Fibroblast of skin of scalp (primary cell): ENCODE measurements at places on chromosomes 4 and X.
A peak's percentile ranks its signal among the peaks of the same experiment; 100 is the strongest.

- peak; percentile 36 for DNase-seq
Observed at GRCh38 chrX:149570668-149571067, 16.6 kb downstream of the MAGEA9B start.

DNA sequence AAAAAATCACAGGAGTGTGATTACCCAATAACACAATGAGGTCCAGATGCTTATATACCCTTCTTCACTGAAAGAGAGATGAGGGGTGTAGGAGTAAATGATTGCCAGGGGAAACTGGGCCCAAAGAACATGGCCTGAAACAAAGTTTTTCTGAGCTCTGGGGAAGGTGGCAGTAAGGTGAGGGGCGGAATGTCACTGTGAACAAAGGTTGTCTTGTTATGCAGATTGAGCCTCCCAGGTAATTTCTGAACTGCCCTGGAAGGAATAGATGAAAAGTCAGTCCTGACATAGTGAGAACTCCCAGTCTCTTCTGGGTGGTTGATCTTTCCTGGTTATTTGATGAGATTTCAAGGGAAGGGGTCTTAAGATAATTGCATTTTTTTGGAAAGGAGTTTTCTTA, 2.5 kb upstream of the TMEM47 start:
- DNase-seq: no peak

DNA sequence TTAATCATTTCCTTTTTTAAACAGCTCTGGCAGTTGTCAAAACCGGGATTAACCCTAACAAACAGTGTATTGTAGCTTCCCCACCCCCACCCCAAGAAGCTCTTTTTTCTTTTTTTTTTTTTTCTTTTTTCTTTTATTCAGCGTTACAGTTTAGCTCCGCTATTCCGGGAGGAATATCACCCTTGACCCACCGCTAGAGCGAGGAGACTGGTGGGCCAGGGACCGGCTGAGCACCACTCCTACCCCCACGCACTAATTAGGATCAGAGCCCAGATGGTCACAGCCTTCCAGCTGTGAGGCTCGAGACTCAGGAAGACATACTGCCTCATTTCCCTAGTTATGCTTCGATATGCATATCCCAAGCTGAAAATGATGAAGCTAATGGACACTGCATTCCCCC, 2.0 kb downstream of the PARM1 start:
- no peak for DNase-seq

GRCh38 chr4:57125996-57126395, 15.8 kb upstream of the IGFBP7 start:
- DNase-seq: no peak

DNA sequence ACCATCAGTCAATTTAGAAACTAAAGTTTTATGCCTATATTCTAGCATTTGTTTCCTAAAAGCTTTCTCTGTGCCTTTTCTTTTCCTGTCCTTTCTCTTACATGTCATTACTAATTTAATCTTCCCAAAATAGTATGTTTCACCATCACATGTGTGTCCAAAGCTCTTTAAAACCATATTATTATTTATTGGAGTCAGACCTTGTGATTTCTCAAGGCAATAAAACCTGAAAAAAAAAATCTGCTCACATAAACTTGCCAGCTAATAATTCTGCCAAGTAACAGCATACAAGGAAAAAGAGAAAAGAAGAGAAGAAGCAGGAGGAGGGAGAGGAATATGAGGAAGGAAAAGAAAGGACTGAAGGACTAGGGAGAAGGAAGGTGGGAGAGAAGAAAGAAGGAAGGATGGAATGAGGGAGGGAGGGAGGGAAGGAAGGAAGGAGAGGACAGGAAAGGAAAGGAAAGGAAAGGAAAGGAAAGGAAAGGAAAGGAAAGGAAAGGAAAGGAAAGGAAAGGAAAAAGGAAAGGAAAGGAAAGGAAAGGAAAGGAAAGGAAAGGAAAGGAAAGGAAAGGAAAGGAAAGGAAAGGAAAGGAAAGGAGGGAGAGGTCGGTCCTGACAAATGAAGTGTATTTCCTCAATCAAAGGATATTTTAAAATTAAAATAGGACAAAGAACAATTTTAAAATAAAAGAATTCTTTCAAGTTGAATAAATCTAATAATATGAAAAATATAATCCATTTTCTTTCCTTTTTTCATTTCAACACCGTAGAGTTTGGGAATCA, 57.4 kb downstream of the ANTXR2 start:
- DNase-seq: no peak

DNA sequence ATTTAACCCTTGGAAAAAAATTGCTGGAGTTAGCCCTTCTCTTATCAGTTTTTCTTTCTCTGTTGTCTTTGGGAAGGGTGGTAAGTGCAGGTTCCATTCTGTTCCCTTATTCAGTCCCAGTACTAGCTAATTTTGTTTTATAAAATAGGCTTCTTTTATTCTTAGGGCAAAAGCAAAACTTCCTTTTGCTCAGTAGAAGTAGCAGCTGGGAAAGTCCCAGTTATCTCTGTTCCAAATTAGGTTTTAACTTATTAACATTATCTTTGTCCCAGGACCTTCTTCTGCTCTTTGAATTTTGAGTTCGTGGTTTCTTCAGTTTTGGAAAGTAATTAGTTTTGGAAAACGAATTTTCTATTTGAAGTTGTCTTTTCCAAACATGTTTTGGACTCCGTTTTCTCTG, 61.1 kb downstream of the BANK1 start:
- DNase-seq: no peak

- DNase-seq: no peak
Observed at GRCh38 chr4:165569031-165569430, 190.2 kb downstream of the CPE start.

DNA sequence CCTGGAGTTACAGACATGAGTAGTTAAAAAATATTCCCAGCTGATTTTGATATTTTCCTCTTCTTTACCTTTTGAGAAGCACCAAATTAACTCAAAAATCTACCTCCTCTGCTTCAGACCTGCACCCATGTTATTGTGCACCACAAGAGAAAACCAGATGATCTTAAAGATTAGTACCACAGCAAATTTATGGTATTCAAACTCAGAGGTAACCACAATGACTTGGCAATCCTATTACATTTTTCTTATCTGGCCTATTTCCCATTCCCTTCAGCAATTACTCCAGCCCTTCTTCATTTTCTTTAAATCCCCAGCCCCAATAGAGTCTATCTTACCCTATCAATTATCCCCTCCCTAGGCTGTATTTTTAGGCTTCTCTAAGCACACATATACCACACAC, 535.1 kb downstream of the FAT4 start:
- peak; percentile 78 for DNase-seq

GRCh38 chr4:139988863-139989765, 164.9 kb downstream of the MAML3 start:
- peak; percentile 92 for DNase-seq

- no peak for DNase-seq
Observed at GRCh38 chr4:80390178-80390577, 54.6 kb downstream of the CFAP299 start.

- no peak for DNase-seq
Observed at GRCh38 chrX:44967221-44967620, 94.2 kb downstream of the KDM6A start.

DNA sequence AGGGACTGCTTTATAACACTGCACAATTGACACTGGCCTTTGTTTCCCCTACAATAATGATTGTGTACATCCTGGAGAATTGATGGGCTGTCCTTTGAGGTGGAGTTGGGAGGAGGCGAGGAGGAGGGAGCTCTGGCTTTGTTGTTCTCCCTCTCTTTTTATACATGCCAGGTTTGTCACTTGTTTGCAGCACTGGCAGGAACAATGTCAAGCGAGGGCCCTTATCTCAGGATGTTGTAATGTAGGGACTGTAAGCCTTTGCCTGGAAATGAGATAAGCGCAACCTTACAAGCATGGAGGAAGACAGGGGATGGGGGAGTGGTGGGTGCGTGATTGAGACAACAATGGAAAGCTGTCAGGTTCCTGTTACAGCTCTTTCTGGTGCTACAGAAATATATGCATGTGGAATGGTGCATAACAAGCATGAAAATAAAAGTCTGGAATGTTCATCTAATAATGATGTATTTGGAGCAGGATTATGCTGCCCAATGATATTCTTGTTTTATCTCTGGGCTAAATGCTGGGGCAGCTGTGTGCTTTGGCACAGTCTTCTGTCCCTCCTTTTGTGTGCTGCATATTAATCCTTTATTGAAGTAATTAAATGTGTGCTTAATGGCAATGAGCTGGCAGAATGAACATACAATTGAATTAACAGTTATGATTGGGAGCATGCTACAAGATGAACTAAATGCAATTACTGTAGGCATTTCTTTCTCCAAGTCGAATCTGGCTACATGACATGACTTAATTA, 294.4 kb downstream of the GPAT3 start:
- DNase-seq: no peak

DNA sequence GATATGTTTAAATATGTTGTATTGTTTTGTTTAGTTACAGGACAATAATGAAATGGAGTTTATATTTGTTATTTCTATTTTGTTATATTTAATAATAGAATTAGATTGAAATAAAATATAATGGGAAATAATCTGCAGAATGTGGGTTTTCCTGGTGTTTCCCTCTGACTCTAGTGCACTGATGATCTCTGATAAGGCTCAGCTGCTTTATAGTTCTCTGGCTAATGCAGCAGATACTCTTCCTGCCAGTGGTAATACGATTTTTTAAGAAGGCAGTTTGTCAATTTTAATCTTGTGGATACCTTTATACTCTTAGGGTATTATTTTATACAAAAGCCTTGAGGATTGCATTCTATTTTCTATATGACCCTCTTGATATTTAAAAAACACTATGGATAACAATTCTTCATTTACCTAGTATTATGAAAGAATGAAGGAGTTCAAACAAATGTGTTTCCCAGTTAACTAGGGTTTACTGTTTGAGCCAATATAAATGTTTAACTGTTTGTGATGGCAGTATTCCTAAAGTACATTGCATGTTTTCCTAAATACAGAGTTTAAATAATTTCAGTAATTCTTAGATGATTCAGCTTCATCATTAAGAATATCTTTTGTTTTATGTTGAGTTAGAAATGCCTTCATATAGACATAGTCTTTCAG, 26.9 kb downstream of the NUDT6 start:
- DNase-seq: no peak

- peak; percentile 3 for DNase-seq
Observed at GRCh38 chrX:132144061-132144460, 16.2 kb upstream of the FRMD7 start.

- no peak for DNase-seq
Observed at GRCh38 chrX:78665342-78665741, 6.2 kb upstream of the RTL3 start.

GRCh38 chrX:14936561-14936960, 63.3 kb downstream of the MOSPD2 start:
- peak; percentile 76 for DNase-seq

DNA sequence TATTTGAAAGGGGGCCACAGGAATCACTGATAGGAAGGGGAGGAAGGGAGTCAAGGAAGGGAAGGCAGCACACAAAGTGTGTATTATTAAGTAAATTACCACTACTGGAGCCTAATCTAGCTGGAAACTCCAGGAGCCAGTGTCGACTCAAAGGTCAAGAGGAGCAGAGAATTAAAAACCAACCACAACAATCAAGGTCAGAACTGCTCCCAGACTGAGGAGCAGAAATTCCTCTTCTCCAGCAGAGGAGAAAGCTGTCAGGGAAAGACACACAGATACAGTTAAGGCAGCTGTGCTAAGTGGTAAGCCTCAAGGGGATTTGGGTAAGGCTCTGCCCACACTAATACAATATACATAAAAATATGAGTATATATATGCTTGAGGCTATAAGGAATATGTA, 87.5 kb upstream of the PTPN13 start:
- no peak for DNase-seq

GRCh38 chr4:53060278-53060677, 198.2 kb downstream of the RASL11B start:
- DNase-seq: no peak

DNA sequence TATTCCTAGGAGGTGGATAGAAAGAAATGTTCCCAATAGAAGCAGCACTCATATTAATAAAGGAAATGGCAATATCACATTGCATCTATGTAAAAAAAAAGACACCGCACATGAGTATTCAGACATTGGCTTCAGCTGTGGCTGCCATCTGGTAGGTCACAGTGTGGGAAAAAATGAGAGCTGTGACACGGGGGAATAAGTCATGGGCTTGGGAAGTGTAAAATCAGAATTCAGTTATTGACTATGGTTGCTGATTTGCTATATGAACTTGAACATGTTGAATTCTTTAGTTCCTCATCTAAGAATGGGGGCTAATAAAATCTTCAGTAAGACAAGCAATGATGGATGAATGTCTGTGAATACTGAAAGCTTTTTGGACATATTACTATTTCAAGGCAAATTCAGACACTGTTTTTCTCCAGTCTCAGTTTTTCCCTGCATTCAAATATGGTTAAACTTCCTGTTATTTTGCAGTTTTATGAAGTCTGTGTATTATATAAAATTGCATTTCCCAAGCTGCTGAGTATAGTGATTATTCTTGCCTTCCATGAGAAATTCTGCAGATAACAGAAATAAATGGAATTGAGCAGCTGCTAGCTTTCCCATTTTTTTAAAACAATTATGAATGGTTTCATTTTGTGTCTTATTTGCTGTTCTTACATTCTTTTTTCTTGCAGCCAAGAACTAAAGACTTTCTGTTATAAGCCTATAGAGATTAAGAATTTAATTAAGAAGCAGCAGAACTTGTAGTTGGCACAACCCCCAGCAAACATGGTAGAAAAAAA, 221.0 kb downstream of the ANKRD50 start:
- no peak for DNase-seq

- no peak for DNase-seq
Observed at GRCh38 chrX:123834116-123834515, 25.7 kb upstream of the XIAP start.

DNA sequence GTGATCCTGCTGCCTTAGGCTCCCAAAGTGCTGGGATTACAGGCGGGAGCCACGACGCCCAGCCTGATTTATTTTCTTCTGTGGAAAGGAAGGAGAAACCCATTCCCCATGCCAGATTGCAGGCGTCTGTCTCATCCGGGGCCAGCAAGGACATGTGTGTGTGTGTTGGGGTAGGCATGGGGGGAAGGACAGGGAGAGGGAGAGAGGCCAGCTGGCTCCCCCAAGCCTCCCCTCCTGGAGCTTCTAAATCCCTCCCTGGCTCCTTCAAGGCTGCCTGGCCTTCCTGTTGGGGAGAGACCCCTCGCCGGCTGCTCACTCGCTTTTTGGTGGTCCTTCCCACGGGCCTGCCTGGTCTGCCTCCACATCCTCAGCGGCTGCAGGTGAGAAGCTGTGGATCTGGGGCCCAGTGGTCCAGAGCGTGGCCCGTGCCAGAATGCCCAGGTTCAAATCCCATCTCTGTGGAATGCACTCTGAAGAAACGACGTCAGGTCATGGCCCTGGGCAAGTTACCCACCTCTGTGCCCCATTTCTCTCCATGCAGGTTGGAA, 1.3 kb upstream of the PLXNB3 start:
- no peak for DNase-seq

- DNase-seq: peak; percentile 48
Observed at GRCh38 chrX:38232079-38232686, 11.5 kb upstream of the SRPX start.

DNA sequence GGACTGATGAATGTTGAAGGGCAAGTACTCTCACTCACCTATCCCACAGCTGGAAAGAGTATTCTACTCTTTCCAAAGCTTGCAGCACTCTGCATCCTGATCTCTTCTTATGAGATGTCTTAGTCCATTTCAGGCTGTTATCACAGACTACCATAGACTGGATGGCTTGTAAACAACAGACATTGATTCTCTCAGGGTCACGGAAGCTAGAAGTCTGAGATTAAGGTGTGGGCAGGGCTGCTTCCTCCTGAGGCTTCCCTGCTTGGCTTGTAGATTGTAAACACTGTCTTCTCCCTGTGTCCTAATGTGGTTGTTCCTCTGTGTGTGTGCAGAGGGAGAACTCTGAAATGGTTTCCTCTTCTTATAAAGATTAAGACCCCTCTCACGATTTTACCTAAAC, 131.2 kb downstream of the MXRA5 start:
- no peak for DNase-seq
